ENCODE measurements at places on chromosomes 7 and 10.

GRCh38 chr10:83806717-83807116, 332.6 kb upstream of the GHITM start:
- DNase-seq, result no peak

DNA sequence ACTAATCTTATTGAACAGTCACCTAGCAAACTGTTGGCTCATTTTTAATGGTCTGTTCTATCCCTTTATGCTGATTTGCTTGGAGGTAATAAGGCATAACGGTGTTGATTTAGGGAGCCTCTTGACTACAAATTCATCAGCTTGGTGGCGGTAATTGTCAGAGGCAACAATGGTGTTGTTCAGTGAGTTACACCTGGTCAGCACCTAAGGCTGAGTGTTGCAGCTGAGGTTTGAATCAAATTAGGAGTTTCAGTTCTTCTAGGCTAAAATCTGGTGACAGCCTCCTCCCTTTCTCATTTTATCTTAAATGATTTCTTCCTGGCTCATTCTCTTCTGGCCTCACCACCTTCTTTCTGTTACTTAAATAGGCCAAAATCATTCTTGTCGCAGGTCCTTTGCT, 42.3 kb upstream of the SP8 start:
- no peak for DNase-seq

- no peak for DNase-seq
Observed at GRCh38 chr10:43122826-43123225, 15.4 kb upstream of the CSGALNACT2 start.

DNA sequence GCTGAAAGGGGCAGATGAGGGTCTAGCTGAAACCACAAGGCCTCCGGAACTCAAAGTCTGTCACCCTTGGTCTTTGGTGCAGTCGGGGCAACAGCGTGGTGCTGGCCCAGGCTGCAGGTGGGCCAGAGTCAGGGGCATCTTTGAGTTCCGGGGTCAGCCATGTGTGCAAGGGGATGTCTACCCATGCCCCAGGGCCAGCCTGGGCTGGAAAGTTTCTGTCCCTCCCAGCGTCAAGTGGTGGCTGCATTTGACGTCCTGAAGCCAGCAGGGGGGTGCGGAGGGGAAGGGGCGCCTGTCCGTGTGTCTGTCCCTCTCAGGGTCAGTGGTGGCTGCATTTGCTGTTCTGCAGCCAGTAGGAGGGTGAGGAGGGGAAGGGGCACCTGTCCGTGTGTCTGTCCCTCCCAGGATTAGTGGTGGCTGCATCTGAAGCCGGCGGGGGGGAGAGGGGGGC, 638 bp downstream of the BRAT1 start:
- no peak for DNase-seq

DNA sequence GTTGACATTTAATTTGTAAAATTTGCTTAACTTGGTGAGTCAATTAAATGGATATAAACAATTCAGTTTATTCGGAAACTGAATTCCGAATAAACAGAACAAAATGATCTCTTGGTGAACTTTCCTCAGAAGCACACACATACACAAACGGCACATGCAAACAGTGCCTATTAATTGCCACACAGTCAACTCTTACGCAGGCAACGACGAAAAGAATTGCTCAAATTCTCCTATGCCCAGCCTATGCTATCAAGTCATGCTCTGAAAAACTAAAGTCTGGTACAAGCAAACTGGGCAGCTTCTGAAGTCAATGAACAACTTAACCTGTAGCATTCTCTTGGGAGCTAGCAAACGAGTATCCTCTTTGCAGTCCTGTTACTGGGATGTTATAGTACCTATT, 38.8 kb upstream of the ASL start:
- no peak for DNase-seq

GRCh38 chr7:947391-948210, 6.9 kb downstream of the ADAP1 start:
- no peak for DNase-seq

GRCh38 chr7:24963218-24963617, 16.8 kb downstream of the OSBPL3 start:
- peak; percentile 35 for DNase-seq

GRCh38 chr7:140726281-140726680, 29.8 kb downstream of the NDUFB2 start:
- no peak for DNase-seq

DNA sequence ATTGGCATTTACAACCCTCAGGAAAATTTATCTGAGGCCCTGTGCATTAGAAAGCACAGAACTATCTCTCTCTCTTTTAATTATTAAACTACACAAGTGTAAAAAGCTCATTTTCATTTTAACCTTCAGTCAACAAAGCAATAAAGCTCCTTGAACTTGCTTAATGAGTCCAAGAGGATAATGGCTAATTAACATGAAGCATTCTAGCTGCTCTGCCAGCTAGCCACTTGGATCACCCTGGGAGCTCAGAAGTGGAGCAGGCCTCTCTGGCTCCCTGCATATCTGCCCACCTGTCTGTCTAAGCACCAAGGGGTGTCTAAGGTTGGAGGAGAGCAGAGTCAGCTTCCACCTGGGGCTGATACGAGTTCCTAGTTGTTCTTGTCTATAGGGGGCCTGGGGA, 56.0 kb upstream of the SLC35G1 start:
- DNase-seq, result no peak

All from stimulated activated CD4-positive, alpha-beta T cell treated with anti-CD3 and anti-CD28 coated beads, Interleukin-1b, Interleukin-23, amount 100 ng/mL, for 48 hours (primary cell).